ENCODE measurements at places on chromosomes 2 and 18.

DNA sequence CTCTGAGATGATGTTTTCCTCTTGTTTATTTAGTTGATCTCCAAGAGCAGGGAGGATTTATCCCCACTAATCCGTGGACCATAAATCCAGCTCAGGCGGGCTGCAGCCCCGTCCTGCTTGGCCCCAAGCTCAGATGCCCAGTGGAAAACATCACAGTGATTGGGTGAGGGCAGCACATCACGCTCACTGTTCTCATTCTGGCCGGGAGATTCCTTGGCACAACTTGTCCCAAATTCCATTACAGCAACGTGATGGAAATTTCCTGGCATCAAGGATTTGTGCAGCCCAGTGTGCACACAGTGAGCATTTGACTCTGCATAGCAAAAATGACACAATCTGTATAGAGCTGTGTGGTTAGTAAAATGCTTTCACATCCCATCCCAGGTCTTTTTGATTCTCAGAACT, 96.8 kb downstream of the VAPA start:
- no peak for DNase-seq

- DNase-seq = peak; percentile 60
Measured at GRCh38 chr2:174750923-174751441, 13.3 kb downstream of the CHRNA1 start.

- DNase-seq = no peak
Measured at GRCh38 chr2:223747392-223748042, 89.9 kb downstream of the AP1S3 start.

- no peak for DNase-seq
Measured at GRCh38 chr2:42021464-42021863, 26.4 kb upstream of the PKDCC start.
